ENCODE measurements at places on chromosomes 2 and 18.
A peak's percentile ranks its signal among the peaks of the same experiment; 100 is the strongest.

DNA sequence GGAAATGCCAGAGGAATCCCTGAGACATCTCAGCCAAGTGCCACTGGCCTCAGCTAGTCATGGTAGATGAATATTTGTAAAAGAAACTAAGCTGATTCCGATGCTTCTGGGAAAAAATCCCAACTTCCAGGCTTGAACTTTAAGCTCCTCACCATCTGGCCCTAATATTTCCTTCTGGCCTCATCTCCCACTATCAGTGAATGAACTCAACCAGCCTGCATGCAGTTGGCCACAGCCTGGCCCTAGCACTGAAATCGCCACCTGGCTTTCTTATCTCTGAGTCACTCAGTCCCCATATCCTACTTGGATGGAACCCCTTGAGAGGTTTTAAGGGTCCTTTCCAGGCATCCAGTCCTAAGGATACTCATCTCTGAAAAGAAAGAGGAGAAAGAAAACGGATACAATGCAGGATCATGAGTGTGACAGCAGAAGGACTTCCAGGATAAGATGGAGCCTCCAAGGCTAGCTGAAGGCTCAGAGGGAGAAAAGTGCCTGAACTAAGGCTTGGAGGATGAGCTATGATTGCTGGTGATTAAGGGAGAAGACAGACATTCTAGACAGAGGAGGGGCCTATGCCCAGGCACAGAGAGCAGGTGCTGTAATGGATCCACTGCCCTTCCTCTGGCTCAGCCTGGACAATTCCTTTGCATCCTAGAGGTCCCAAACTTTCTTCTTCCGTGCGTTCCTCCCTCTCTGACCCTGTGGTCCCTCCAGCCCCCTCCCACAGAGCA, 141.5 kb upstream of the MYCN start:
- DNase-seq, result no peak

GRCh38 chr18:23943903-23944624, 70.5 kb upstream of the TTC39C start:
- no peak for DNase-seq

GRCh38 chr2:103809941-103810441, 1043.9 kb upstream of the POU3F3 start:
- DNase-seq, result no peak

GRCh38 chr2:239780236-239780994, 244.7 kb downstream of the NDUFA10 start:
- DNase-seq, result no peak

DNA sequence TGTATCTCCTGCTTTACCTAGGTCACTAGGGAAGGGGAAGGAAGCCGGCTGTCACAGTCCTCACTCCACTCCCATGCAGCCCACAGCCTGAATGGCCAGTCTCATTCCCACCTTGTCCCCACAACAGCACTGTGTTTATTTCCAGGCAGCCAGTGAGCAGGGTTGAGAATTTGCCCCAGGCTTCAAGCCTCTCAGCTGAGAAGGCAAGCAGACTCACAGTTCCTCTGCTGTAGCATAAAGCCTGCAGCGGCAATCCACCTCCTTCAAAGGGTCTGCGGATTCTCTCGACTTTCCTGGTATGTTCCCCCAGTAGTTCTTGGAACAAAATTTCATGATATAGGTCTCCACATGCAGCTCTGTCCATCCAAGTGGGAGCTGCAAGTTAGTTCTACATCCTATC, 262.9 kb upstream of the GULP1 start:
- DNase-seq, result no peak

GRCh38 chr2:186693446-186693832, 421 bp upstream of the FAM171B start:
- DNase-seq, result no peak

- DNase-seq, result peak; percentile 20
These were observed 423.3 kb downstream of the LPIN1 start for GRCh38 chr2:12169721-12170120.

- DNase-seq, result no peak
These were observed 274.7 kb downstream of the TWIST2 start for GRCh38 chr2:239122421-239123110.

- no peak for DNase-seq
These were observed 113.3 kb upstream of the SERTAD2 start for GRCh38 chr2:64766841-64767669.

DNA sequence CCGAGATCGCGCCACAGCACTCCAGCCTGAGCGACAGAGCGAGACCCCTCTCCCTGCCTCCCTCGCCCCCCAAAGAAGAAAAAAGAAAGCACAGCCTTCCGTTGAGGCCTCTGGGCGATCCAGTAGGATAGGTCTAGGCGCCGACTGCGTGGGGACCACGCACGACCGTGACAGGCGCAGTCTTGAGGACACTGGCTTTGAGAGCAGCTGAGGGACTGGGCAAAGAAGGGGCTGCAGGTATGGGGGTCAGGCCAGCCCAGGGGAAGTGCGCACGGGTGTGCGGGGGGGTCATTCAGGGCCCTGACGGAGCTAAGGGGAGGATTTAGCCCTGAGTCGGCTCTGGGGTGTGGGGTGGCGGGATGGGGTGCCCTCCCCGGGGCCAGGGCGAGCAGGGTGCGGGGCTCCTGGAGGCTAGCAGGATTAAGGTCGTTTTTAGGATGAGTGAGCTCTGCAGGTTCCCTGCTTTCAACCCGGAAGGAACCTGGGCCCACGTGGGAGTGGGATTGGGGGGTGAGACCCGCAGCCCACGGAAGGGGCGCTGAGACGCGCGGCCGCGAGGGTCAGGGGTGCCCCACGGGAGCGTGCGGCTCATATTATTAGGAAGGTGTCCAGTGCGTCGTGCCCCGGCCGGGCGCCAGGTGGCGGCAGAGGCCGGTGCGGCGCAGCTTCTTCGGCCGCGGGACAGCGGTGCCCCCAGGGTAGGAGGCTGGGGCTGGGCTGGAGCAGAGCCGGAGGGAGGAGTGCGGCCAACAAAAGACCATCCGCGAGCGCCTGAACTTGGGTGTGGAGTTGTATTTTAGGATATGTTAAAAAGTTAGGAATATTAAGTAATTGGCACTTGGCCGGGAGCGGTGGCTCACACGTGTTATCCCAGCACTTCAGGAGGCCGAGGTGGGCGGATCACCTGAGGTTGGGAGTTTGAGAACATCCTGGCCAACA, 20.5 kb upstream of the ZNF236 start:
- peak; percentile 47 for DNase-seq

GRCh38 chr2:149184991-149185390, 145.4 kb upstream of the LYPD6 start:
- no peak for DNase-seq

GRCh38 chr2:105761931-105762515, 17.3 kb downstream of the NCK2 start:
- DNase-seq, result no peak

GRCh38 chr2:152292991-152293390, 42.0 kb upstream of the FMNL2 start:
- no peak for DNase-seq

- DNase-seq, result no peak
These were observed 563 bp upstream of the POLE4 start for GRCh38 chr2:74957886-74958273.

DNA sequence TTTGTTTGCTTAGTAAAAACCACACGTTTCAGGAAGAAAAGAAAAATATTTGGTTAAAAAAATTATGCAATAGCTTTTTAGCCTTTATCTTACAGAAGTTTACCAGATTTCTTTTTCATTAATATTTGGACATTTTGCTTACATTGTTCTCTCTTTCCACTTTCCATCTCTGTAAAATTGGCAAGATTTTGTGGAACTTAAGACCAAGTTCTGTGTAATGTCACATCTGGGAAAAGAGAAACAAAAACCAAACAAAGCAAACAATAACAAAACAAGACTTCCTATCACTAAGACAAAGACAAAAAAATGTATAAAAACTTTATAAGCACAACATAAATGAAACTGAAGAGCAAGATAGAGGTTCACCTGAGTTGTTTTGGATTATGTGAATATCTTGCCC, 1392.1 kb upstream of the CELF4 start:
- DNase-seq, result no peak

- DNase-seq, result no peak
These were observed 95.9 kb downstream of the GFPT1 start for GRCh38 chr2:69291004-69291650.

GRCh38 chr18:63220903-63221302, 98.7 kb downstream of the BCL2 start:
- DNase-seq, result no peak

GRCh38 chr18:68874361-68874760, 76.5 kb downstream of the CCDC102B start:
- DNase-seq, result no peak

DNA sequence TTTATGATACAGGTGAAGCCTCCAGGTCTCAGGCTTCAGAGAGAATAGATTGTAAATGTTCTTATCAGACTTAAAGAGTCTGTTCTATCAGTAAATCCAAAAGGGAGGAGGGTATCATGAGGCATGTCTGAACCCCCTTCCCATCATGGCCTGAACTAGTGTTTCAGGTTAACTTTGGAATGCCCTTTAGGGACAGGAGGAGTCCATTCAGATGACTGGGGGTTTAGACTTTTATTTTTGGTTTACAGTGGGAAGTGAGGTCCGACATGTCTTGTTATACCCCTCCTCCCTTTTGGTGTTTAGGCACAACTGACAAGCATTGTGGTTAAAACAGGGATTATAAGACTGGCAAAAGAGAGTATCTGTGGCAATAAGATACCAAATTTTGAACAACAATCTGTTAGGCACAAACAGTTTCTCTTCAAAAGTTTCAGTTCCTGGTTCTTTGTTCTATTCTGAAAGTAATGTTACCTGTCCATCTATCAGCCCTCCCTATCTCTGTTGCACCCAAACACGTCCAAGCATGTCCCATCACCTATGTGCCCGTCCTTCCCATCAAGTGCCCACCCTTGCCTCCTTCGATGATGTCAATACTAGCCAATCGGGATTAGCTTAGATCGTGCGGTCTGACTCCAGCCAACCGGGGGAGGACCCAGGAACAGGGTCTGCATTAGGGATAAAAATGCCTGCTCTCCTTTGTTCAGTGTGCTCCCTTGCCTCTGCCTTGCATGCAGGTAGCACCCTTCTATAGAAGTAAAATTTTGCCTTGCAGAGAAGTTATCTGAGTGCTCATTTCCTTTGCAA, 16.4 kb downstream of the TCF23 start:
- no peak for DNase-seq

DNA sequence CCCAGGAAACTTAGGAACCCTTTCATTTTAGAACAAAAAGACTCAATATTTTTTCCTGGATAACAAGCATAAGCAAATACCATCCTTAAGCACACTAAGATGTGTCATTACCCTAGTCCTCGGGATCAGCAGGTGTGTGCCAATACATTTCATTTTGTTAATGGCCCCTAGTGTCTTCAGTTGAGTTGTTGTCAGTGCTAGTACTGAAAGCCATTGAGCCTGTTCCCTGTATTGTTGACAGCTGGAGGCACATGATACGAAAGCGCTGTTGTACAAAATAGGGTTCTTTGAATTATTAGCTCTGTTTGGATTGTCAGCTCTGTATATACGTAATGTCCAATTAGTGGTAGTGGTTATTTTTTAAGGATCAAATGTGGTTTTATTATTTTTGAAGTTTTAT, 29.5 kb downstream of the VAPA start:
- DNase-seq, result no peak
